ENCODE measurements at places on chromosomes 16 and 17.
A peak's percentile ranks its signal among the peaks of the same experiment; 100 is the strongest.

- peak; percentile 74 for DNase-seq
Measured at GRCh38 chr16:69286941-69287713, 24.0 kb upstream of the VPS4A start.

DNA sequence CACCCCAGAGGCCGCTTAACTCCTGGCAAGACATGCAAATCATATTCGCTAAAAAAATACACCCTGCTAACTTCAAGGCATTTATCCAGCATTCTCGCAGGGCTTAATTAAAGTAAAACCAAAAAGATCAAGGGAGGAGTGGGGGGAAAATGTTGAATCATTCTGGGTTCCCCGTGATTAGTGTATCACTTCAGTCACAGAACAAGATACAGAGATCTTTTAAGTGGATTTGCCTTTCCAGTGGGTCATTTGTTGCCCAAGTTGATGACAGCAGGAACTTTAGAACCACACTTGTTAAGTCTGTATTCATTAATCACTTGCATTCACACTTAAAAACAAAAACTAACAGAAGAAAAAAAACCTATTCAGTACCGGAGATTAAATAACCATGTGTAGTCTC is 17.3 kb downstream of the CRYBA1 start:
- no peak for DNase-seq

GRCh38 chr17:48453447-48453846 is 23.4 kb upstream of the SKAP1 start:
- DNase-seq, result peak; percentile 68

DNA sequence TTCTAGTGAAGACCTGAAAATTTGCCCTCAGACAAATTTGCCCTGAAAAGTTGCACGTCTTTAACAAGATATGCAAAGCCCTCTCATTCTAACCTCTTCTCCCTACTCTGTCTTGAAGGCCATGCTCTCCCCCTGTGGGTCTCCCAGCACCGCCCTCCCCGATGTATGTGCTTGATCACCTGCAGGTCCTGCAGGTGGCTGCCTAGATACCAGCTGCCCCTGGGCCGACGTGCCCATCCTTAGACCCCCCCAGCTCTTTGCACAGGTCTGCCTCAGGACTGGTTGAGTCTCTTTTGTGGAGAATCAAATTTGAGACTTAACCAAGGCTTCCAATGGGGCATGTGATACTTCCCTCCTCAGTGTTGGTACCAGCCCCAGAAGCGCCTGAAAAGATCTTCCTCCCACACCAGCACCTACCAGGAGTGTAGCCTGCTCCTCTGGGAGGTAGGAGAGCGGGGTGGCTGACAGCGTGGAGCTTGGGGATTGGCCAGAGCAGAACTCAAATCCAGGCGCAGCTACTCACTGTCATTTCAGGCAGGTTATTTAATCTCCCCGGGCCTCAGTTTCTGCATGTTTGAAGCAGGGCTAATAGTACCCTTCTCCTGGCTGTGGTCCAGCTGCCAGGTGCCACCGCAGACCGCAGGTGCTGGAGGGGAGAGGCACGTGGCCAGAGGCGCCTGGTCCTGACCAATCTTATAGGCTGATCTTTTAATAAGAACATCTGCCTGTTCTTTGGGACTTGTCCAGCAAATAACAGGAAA is 4.5 kb upstream of the MRPL38 start:
- DNase-seq, result no peak

GRCh38 chr17:20092261-20092867 is 83.2 kb downstream of the SPECC1 start:
- DNase-seq, result no peak

DNA sequence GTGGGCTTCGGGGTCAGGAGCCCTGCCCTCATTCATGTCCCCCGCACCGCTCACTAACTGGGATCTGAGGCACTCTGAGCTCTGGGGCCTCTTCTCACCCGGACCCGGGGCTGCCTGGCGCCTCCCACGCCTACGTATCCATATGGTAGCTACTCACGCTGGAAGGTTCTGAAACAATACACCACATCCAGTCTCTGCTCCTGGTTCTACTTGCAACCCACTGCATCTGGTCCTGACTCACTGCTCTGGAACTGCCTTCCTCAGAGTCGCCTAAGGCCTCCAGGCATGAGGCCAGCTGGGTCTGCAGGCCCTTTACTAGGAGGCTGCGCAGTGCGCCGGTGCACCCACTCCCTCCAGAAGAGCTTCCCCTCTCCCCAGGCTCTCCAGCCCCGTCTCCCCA is 18.1 kb downstream of the USP36 start:
- DNase-seq, result no peak

GRCh38 chr17:33210285-33210684 is 82.8 kb downstream of the ASIC2 start:
- DNase-seq, result no peak

DNA sequence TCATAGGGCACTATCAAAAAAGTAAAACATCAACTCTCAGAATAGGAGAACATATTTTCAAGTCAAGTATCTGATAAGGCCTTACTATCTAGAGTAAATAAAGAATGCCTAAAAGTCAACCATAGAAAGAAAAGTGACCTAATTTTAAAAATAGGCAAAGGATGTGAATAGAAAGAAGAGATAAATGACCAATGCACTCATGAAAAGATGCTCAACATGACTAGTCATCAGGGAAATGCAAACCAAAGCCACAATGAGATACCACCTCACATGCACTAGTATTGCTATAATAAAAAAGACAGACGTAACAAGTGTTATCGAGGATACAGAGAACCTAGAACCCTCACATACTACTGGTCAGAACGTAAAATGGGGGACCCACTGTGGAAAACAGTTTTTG is 90.8 kb downstream of the DYNLRB2 start:
- DNase-seq, result no peak

- DNase-seq, result no peak
Measured at GRCh38 chr17:29136998-29137730, 43.0 kb downstream of the MYO18A start.

GRCh38 chr16:19911204-19911603 is 26.6 kb upstream of the GPRC5B start:
- DNase-seq, result no peak

- peak; percentile 66 for DNase-seq
Measured at GRCh38 chr17:59620518-59621259, 994 bp downstream of the CLTC start.

- no peak for DNase-seq
Measured at GRCh38 chr16:67931712-67932461, at the start of gene CTRL. TSS of gene CTRL (minus strand) at chr16:67931862. CDS start at chr16:67931852, 10 bp downstream.

GRCh38 chr17:56158915-56159825 is 5.9 kb downstream of the ANKFN1 start:
- DNase-seq, result no peak

DNA sequence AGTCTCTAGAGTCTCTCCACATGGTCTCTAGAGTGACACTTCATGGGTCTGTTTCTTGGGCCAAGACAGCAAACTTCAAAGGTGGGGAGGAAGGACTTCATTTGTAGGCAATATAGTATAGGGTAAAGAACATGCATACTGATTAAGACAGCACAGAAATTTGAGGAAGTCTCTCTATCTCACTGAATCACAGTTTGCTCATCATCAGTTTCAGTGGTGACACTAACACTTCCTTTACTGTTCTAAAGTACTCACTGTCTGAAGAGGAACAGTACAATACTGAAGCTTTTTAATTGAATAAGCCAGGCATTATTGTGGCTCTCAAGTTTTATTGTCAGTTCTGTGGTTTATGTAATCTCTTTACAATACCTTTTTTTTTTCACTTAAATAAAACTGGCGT is 656.4 kb upstream of the CDH8 start:
- no peak for DNase-seq

DNA sequence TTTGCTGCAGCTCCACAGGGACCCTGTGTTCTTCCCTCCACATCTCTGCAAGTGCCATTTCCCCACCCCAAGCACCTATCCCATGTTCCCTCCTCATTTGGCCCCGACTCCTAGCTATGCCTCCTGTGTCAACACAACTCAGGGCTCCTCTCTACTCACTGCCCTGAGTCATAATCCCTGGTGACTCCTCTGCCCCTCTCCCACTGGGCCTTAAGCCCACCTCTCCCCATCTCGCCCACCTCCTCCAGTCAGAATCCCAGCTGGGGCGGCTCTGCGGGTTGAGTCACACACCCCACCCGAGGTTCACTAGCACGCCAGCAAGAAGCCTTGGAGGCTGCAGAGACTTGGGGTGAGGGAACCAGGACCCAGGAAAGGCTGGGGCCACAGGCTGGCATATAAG is 346.2 kb downstream of the FOXL1 start:
- DNase-seq, result no peak

DNA sequence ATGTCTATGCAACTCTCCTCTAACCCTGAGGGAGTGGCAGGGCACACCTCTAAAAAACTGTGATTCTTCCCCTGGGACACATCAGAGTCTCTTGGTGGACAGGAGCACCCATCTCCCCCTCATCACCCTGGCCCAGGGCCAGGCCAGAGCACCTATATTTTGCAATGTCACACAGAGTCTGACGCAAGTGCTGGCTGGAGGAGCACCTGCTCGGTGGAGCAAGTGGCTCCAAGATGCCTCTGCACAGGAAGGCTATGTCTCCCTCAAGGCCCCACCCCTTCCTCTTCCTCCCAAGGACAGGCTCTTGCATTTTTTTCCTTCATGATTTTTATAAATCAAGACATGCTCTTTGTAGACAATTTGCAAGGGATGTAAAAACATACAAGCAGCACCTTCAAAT is 13.3 kb downstream of the SNN start:
- DNase-seq, result no peak

DNA sequence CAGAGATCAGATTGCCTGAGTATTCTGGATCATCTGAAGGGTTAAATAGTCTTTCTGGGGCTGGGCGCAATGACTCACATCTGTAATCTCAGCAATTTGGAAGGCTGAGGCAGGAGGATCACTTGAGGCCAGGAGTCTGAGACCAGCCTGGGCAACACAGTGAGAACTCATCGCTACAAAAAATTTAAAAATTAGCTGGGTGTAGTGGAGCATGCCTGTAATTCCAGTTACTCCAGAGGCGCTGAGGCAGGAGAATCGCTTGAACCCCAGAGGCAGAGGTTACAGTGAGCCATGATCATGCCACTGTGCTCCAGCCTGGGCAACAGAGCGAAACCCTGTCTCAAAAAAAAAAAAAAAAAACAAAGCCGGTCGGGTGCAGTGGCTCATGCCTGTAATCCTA is 15.7 kb downstream of the MVP start:
- DNase-seq, result no peak

DNA sequence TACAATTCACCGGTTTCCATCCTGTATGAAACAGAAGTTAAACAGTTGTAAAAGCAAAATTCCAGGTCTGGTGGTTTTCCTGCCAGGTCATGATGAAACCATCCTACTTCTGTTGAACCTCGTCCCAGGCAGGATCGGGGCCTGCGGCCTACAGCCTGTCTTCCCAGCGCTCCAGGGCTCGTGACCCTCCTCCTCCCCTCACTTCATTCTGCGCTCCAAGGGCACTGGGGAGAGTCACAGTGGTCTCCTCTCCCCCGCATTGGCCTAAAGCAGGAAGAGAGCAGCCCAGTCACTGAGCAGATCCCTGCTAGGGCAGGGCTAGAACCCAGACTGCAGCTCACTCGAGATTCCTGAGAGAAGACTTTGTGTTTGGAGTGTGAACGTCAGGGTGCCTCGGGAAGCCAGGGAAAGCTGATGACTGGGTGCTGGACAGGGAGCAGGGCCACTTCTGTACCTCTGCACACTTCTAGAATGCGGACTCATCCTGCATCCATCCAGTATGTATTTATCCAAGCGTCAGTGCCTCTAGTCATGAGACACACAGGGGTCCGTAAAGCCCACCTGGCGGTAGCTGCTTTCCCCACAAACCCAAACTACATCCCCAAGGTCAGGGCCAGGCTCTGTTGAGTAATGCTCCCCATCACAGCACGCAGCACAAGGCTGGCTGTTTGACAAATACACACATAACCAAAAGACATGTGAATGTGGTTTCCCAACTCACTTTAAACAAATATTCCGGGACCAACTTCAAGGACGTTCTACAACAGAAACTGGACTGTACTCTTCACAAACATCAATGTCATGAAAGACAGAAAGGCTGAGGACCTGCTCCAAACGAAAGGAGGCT is 1.7 kb upstream of the ITGAE start:
- DNase-seq, result no peak

GRCh38 chr16:81442220-81442915 is 2.2 kb upstream of the CMIP start:
- peak; percentile 22 for DNase-seq

DNA sequence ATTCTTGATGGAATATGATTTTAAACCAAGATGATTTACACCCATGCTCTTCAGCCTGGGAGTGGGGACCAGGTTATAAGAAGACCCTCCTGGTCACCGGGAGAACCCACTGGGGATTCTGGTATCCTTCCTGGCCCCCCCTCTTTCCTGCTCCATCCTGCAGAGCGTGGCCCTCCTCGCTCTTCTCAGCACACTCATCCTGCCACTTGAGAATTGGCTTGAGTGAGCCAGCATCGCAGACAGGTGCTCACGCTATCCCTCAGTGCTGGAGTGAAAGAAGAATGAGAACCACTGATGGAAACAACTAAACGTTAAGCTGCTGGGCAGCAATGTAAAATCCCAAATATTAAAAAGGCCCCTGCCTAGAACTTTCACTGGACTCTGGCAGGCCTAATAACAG is 98.0 kb downstream of the CYTH1 start:
- no peak for DNase-seq

- DNase-seq, result no peak
Measured at GRCh38 chr17:71846561-71847110, 274.2 kb upstream of the SOX9 start.

DNA sequence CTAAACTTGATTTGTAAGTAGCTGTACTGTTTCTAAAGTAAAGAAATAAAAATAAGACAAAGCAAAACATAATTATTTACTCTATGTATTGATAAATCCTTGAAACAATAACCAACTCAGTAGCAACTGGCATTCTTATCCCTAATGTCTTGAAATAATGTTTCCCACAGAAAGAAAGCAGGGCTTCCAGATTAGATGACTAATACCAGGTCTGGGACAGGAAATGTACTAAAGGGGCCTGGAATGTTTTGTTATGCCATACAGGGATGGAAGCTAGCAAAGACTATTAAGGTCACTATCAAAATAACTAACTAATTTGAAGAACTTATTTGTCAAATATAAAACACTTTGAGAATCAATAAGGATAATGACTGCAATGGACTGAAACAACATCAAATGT is 82.1 kb downstream of the CFDP1 start:
- no peak for DNase-seq

- no peak for DNase-seq
Measured at GRCh38 chr17:76056882-76057281, 15.4 kb downstream of the SRP68 start.

- DNase-seq, result no peak
Measured at GRCh38 chr17:41559548-41559947, 12.3 kb downstream of the KRT9 start.

GRCh38 chr17:40290629-40291280 is 3.1 kb downstream of the CDC6 start:
- peak; percentile 64 for DNase-seq

GRCh38 chr16:10862438-10862837 is 14.6 kb upstream of the CIITA start:
- peak; percentile 25 for DNase-seq

GRCh38 chr17:46264456-46265198 is 30.3 kb upstream of the LRRC37A start:
- peak; percentile 21 for DNase-seq

GRCh38 chr16:49640581-49640980 is 215.3 kb downstream of the ZNF423 start:
- no peak for DNase-seq

GRCh38 chr17:36214918-36215317 is 4.1 kb downstream of the CCL4L2 start:
- DNase-seq, result no peak

GRCh38 chr16:48534601-48535340 is 75.2 kb downstream of the N4BP1 start:
- no peak for DNase-seq

GRCh38 chr16:8611886-8612600 is 9.5 kb upstream of the METTL22 start:
- no peak for DNase-seq

All from CD4-positive, alpha-beta T cell treated with Interleukin-21 for 1 hour (primary cell).